ENCODE measurements at places on chromosomes 3 and 15.
A peak's percentile ranks its signal among the peaks of the same experiment; 100 is the strongest.

DNA sequence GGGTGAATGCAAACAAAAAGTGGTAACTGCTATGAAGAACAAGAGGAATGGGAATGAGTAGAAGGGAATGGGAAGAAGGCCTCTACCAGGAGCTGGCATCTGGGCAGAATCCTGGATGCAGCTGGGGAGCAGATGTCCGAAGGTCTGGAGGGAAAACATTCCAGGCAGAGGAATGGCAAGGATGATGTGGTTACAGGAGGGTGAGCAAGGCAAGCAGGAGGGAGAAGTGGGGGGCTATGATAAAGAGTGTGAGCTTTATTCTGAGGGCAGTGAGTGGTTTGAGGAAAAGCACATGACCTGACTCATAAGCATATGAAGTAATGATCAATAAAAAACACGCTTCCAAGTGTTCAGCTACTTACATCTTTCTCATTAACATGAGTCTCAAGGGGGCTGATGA, 17.1 kb downstream of the SKIC8 start:
- no peak for DNase-seq

- no peak for DNase-seq
Measured at GRCh38 chr3:37030588-37030987, 37.3 kb downstream of the MLH1 start.

- DNase-seq, result no peak
Measured at GRCh38 chr3:45499529-45499928, 95.0 kb upstream of the LIMD1 start.

DNA sequence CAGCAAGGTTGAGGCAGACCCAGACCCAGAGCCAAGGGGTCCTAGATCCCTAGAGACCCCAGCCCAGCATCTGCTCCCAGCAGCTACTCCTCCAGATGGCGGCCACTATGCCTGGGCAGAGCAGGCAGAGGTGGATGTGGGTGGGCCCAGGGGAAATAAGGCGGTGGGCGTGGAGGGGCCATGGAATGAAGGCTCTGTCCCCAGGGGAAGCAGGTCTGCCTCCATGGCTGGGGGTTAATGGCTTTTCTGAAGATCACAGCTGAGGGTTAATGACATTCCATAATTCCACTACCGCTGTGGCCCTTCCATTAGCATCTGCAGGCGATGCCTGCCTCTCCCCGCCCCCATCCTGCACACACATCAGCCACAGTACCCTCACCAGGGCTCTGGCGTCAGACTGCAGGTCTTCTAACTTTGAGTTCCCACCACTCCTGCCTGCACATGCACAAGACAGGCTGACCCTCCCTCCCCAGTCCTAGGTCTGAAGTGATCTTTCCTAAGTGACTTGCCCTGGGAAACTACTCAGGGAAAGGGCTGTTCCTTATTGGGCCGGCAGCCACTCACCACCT, 41.2 kb downstream of the CCDC33 start:
- DNase-seq, result no peak

- DNase-seq, result no peak
Measured at GRCh38 chr3:147007736-147008245, 398.6 kb downstream of the ZIC4 start.

DNA sequence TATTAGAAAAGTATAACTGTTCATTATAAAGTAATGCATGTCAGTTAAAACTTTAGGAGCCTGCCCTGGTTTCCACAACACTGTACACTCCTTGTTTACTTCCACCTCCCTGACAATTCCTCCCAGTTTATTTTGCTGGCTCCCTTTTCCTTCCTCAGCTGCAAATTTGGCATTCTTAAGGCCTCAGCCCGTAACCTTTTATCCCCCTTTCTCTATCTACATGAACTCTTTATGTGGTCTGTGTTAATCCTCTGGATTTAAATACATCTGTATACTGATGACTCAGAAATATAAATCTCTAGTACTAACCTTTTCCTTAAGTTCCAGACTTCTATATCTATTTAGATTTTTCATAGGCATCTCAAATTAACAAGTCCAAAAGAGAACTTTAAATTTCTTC, 143.6 kb downstream of the OTOL1 start:
- DNase-seq, result no peak

DNA sequence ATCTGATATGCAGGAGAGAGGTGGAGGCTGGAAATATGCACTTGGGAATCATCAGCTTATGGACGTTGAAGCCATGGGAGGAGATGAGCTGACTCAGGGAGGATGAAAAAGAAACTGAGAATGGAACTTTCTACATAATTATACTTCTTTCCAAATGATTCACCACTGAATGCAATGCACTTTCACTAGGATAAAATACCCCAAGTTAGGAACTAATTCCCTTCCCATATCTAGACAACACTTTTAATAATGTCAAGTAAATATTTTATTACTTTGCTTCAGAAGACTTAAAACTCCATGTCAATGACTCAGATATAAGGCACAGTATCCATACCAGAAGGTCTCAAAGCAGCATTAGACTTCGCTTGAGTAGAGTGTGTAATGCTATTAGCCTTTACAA, 24.2 kb downstream of the NPTN start:
- no peak for DNase-seq

DNA sequence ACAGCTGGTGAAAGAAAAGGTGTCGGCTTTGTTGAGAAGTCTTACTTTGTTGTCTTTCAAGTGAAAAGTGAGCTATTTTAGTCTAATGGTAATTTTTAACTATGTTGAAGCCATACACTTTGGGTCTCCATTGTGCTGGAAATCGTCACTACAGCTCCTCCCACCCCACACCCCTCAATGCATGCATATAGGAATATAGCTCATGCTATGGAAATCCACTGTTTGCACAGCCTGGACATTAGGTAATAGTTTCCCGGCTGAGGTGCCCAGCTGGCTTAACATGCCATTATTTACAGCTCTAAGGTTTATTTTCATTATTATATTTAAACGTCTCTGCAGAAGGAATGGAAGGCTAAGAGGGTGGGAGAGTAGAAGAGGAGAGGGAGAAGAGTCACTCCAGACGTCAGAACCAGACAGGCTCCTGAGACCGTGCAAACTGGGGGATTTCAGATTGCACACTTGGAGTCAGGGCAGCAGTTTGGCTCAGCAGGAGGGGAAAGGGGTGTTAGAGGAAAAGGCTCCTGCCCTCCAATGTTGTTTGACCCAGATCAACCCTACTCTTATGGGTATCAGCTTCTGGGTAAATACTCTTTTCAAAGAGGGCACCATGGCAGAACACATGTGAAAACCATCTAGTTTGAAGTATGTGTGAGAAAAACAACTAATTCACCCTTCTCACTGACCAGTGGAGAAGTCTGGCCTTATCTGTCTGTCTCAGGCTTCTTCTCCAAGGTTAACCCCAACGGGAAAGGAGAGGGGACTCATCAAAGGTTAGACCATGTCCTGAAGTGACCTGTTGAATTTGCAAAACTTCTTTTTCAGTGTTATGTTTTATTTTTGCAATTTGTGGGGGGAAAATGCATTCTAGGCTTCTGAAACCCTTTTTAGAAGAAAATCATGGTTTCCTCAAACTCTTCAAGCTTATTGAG, 218.7 kb upstream of the CTDSPL start:
- DNase-seq, result no peak

GRCh38 chr3:80152692-80153091, 384.9 kb upstream of the ROBO1 start:
- no peak for DNase-seq

GRCh38 chr3:64518950-64519349, 168.8 kb downstream of the ADAMTS9 start:
- DNase-seq, result no peak

DNA sequence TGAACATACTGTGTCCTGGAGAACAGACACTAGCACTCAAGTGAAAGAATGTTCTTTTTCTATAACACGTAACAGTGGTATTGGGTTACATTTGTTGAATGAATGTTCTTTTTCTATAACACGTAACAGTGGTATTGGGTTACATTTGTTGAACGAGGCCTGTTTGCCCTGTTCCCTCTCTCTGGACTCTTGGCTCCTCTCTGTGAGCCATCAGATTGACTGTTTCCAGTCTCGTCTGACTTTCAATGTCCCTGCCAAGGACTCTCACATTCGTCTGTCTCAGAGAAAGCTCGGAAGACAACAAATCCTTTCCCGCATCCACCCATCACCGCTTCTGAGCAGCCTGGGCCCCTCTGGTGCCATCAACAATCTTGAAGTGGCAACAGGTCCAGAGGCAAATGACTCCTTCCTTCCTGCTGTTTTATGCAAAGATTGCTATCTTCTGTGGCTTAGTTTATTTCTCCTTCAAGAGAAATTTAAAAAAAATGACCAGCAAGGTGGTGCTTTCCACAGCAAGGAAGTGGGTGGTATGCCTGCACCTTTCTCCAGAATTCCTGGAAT, 8.0 kb downstream of the TMEM45A start:
- DNase-seq, result no peak

DNA sequence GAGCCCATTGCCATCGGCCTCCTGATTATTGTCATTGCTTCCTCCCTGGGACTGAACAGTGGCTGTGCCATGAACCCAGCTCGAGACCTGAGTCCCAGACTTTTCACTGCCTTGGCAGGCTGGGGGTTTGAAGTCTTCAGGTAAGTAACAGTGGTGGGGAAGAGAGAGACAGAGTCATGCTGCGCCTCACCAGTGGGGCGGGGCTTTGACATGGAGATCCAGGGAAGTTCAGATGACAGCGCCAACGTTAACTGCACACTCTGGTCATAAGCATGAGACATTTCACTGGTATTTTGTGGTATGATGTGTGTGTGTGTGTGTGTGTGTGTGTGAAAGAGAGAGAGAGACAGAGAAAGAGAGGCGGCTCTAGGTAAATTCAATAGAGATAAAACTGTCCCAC, 41.0 kb downstream of the AQP9 start:
- DNase-seq, result no peak

GRCh38 chr3:14125193-14126016, 553 bp downstream of the TMEM43 start:
- no peak for DNase-seq

DNA sequence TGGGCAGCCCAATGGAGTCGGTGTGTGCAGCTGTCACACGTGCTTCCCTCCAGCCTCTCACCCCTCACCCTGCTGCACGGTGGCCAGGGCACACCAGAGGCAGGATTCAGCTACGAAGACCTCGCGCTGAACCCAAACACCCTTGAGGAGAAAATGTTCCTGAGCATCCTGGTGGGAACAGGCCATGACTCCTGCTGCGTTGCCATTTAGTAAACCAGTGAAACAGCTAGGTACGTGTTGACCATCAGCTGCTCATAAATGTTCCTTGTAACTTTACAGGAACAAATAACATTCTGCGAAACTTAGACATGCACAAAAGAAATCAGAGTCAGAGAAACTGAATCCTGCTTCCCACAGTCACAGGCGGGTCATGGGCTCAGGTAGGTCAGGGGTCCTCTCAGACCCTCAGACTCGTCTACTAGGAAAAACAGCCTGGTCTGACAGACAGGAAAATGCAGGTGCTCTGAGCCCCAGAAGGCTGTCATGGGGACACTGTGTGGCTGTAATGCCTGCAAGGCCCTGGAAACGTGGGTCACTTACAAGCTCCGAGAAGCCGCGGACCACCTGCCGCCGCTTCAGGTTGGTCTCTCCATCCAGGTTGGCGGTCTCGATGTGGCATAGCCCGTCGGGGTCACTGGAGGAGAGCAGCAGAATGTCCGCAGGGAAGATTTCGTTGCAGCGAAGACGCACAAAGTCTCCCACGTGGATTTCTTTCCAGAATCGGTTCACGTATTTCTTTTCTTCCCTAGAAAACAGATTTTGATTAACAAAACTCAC, 82.5 kb downstream of the ATP10A start:
- DNase-seq, result no peak

GRCh38 chr3:180018543-180018942, 18.2 kb downstream of the PEX5L start:
- DNase-seq, result peak; percentile 4

DNA sequence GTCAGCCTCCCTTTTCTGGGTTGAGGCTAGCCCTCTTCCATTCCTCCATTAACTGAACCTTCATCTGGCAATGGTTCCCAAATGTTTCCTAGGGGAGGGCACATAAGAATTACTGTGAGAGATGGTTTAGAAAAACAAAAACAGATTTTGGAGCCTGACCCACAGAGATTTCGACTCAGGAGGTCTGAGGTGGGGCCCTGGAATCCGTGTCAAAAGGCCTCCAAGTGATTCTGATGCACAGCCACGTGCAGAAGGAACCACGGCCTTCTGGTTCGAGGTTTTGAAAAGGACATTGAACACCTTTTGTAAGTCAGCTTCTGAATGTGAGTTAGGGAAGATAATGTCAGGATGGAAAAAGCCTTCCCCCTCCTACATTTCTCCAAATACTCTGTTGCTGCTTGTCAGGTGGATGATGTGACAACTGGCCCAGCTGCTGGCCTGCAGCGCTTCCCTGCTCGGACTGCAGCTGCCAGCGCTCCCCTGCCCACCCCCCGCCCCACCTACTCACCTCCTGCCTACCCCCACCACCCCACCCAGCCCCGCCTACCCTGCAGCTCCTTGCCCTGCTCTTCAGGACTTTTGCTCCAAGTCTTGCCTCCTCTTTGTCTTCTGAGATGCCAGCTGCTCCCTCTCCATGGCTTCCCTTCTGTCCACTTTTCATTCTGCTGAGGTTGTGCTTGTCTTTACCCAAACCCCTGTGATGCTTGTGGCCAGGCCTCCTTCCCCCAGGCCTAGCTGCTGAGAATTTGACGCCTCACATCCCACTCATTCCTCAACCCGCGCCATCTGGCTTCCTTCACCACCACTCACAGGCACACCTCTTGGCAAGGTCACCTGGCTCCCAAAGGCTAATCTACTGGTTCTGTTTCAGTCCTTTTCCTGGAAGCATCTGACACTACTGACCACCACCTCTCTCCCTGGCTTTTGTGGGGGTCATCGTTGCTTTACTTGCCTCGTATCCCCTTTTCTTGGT, 6.6 kb downstream of the EHD4 start:
- no peak for DNase-seq

DNA sequence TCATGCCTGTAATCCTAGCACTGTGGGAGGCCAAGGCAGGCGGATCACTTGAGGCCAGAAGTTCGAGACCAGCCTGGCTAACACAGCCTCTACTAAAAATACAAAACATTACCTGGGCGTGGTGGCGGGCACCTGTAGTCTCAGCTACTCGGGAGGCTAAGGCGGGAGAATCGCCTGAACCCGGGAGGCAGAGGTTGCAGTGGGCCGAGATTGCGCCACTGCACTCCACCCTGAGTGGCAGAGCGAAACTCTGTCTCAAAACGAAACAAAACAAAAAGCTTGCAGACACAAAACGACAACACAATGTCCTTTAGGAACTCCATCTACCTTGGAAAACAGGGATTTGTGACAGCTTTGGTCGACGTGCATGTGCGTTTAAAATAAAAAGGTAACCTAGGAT, 716 bp upstream of the KLHL24 start:
- no peak for DNase-seq

- DNase-seq, result no peak
Measured at GRCh38 chr15:39969002-39969394, 35.1 kb downstream of the EIF2AK4 start.

Measured in substantia nigra (tissue), 51 donors.